CD4-positive, alpha-beta memory T cell (primary cell): ENCODE measurements at places on chromosomes 6 and 20.
A peak's percentile ranks its signal among the peaks of the same experiment; 100 is the strongest.

GRCh38 chr6:165573671-165574070 lies 89.4 kb downstream of the PDE10A start:
- no peak for DNase-seq

- DNase-seq, result no peak
Measured at GRCh38 chr6:19845266-19846041, 8.3 kb downstream of the ID4 start.

- DNase-seq, result no peak
Measured at GRCh38 chr6:19408331-19408730, 428.8 kb upstream of the ID4 start.

- no peak for DNase-seq
Measured at GRCh38 chr20:53941680-53942471, 128.5 kb downstream of the BCAS1 start.

- DNase-seq, result no peak
Measured at GRCh38 chr6:117344444-117345291, 79.3 kb downstream of the VGLL2 start.

DNA sequence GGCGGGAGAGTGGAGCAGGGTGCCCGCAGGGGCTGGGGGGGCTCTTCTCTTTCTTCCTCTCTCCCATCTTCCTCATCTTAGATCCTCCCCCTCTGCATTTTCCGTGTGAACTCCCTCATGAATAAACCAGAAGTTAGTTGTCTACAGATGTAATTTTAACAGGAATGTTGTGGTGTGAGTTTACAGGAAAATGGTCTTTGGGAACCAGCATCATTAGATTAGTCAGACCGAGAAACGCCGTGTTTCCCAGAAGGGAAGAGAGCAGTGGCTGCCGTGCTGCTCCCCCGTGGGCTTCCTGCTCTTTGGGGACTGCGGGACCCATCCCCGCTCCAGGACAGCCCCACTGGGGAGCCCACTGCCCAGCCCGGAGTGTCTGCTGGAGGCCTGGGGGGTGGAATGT lies 3.4 kb downstream of the MYT1 start:
- DNase-seq, result no peak

GRCh38 chr6:118536478-118536877 lies 11.6 kb upstream of the PLN start:
- no peak for DNase-seq

- DNase-seq, result no peak
Measured at GRCh38 chr6:124941259-124941658, 21.0 kb upstream of the RNF217 start.

- DNase-seq, result no peak
Measured at GRCh38 chr6:46287681-46288080, 116.9 kb upstream of the ENPP5 start.

DNA sequence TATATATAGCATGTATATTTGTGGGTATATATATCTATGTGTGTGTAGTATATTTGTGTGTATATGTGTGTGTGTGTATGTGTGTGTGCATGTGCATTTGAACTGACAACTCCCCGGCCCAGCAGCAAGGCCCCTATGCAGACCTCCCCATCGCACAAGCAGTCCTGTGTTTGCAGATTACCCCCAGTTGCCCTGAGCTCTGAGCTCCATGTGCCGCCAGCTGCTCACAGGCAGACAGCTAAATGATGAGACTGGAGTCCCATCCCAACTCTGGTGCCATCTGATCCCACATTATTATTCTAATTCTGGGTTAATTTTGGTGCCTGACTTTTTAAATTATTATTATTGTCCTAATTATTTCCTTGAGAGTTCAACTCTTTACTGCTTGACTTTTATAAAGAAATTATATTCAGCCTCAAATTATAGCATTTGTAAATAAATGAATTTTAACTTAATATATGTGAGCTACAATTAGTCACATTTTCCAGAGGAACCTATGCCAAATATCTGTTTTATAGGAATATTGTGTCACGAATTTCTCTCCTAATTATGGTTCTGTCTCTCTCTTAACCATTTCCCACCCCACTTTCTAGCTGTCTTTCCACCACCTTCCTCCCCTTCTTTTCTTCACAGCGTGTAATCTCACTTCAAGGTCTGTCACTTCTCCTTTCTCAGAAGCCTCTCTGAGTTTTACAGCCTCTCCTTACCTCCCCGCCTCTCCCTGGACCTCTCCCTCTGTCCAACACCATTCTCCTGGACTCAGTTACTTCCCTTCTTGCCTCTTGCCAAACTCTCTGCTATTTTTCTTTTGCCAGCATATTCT lies 90.6 kb upstream of the SYNDIG1 start:
- no peak for DNase-seq

- peak; percentile 81 for DNase-seq
Measured at GRCh38 chr6:142946924-142947713, 2.1 kb upstream of the HIVEP2 start.

DNA sequence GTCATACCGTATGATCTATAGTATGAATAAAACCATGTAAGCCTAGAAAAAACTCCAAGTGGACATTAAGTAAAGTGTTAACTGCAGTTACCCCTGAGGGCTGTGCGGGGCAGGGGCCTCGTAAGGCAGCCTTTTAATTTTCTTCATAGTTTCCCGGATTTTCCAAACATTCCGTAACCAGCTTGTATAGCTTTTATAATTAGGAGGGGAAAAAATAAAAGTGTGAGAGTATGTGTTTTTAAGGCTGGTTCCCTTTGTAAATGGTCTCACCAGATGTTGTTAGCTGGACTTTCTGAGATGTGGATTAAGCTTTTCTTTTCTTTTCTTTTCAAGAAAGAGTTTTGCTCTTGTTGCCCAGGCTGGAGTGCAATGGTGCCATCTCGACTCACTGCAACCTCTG lies 7.0 kb downstream of the KIAA1755 start:
- no peak for DNase-seq

DNA sequence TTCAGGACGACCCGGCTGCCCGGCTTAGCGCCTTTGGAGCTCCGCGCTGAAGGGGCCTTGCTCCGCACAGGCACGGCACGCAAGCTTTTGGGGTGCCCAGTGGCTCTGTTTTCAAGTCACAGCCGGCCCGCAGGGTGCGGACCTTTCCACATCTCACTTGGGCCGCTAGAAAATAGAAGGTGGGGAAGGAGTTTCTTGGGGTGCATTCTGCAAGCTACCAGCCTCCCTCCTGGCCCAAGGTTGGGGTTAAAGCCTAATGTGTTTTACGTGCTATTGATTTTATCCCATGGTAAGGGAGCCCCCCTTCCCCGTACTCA lies 561 bp downstream of the KAT14 start:
- DNase-seq, result no peak

DNA sequence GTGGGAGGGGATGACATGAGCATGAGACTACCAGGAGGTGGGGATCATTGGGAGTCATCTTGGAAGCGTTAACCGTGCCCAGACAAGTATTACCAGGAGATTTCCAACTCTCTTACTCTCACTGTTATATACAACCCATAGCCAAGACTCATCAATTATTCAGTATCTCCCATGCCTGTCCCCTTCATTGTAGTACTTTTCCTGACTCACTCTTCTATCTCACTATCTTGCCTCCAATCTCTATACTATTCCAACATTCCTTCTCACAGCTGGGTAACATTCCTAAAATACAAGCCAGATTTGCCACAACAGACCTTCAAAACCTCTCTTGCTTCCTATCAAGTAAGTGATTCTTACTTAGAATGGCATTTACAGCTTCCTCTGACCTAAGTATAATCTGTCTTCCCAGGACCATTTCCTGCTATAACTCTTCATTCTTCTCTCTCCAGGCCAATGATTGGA lies 226.3 kb upstream of the SMLR1 start:
- DNase-seq, result no peak

DNA sequence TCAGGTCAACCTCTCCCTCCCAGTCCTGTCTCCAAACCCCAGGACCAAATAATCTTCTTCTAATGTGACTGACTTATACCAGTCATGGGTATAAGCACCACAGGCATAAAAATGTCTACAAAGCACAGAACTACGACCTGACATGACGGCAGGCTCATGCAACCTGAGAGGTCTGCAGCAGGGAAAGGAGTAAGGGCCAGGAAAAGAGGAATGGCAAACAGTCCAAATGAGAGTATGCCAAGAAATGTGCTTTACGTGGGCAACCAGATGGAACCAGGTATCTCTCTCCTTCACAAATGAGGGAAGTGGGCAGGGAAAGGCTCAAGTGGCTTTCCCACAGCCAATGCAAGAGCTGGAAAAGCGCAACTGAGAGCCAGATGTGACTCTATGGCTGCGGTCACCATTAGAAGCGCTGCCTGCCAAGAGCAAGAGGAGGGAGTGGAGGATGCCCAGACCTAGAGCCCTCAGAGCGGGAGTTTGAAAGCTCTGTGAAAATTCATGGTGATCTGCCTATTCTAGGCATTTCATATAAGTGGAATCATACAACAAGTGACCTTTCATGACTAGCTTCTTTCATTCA lies 6.0 kb downstream of the APMAP start:
- no peak for DNase-seq

- no peak for DNase-seq
Measured at GRCh38 chr6:155495011-155495768, 39.6 kb upstream of the NOX3 start.

DNA sequence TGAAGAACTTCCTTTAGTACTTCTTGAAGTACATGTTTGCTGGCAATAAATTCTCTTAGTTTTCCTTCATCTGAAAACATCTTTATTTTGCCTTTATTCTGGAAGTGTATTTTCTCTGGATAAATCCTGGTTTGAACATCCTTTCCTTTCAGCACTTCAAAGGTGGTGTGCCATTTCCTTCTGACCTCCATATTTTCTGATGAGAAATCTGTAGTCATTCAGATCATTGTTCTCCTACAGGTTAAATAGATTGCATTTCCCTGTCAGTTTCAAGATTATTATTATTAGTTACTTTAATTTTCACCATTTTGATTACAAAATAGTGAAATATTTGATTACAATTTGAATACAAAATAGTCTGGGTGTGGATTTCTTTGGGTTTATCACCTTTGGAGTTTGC lies 134.5 kb downstream of the CDH26 start:
- no peak for DNase-seq

GRCh38 chr6:121437851-121438651 lies 2.6 kb downstream of the GJA1 start:
- no peak for DNase-seq

- DNase-seq, result no peak
Measured at GRCh38 chr20:16028923-16029322, 544.3 kb downstream of the KIF16B start.

DNA sequence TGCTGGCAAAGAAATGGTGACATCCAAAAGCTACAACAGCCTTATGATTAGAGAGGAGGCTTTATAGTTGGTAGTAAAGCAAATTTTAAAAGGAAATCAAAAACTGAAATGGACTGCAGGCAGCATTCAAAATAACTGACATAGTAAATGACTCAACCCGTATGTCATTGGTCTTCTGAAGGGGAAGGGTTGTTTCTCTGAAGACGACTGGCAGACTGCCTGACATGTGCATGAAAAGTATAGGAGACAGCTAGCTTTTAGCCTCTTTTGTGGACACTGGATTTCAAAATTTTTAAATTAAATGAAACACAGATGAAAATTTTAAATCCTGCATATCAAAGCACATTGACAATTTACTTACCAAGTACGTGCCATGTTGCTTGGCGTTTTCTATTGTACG lies 90.7 kb downstream of the TRMT6 start:
- no peak for DNase-seq

- no peak for DNase-seq
Measured at GRCh38 chr6:134707342-134708031, 242.4 kb downstream of the ALDH8A1 start.

GRCh38 chr20:37615340-37616109 lies 78.3 kb upstream of the CTNNBL1 start:
- DNase-seq, result peak; percentile 47

DNA sequence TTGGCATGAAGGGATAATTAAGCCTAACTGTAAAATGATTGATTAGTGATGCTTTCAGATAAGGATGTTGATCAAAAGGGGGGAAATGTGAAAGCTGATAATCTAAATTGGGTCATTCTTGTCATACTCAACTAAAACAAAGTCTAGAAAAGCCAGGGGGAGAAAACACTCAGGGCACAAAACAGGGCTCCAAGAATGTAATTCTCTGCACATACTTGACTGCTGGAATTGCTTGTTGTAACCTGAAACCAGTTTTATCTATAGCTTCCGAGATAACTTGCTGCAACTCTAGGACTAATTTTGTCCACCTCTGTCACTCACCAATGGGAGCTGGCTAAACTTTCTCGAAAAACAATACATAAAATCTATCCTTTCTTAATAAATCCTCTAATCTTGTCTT lies 310.3 kb downstream of the CLVS2 start:
- DNase-seq, result no peak

- DNase-seq, result peak; percentile 66
Measured at GRCh38 chr6:10720265-10720959, 2.5 kb upstream of the TMEM14C start.

DNA sequence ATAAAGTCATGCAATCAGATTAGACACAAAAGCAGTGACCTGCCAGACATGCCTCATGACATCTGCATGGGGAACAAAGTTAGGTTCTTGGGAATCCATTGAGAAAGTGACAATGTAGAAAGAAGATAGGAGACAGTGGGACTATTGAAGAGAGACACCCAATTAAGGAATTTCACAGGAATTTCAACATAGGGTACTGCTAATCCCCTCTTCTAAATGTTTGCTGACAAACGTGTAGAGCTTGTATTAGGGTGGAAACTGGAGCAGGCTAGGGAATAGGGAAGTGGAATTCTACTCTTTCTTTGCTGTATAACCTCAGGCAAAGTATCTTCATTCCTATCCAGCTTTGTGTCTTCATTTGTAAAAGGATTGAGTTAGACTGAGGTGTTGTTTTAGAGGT lies 409.4 kb upstream of the SASH1 start:
- no peak for DNase-seq

- DNase-seq, result no peak
Measured at GRCh38 chr20:20743511-20744169, 31.2 kb upstream of the RALGAPA2 start.

- no peak for DNase-seq
Measured at GRCh38 chr6:53770780-53771249, 24.0 kb upstream of the LRRC1 start.
